ENCODE measurements at places on chromosomes 4 and X.

DNA sequence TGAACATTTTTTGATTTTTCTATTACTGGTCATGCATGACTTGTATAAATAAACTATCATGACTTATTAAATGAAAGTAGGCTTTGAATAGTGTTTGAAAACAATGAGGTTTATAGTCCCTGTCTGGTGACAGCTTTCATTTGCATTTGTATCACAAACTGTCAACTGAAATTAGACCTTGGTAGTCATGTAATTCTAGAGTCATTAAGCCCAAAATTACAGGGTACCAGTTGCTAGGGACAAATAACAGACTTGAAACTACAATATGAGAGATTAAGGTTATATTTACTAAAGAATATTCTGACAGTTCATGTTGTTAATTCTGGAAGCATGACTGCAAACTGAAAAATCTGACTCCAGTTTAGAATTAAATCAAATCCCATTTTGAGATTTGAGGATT is 9.2 kb upstream of the VAMP7 start:
- no peak for DNase-seq

GRCh38 chr4:147516133-147516532 is 35.2 kb downstream of the EDNRA start:
- DNase-seq: no peak

DNA sequence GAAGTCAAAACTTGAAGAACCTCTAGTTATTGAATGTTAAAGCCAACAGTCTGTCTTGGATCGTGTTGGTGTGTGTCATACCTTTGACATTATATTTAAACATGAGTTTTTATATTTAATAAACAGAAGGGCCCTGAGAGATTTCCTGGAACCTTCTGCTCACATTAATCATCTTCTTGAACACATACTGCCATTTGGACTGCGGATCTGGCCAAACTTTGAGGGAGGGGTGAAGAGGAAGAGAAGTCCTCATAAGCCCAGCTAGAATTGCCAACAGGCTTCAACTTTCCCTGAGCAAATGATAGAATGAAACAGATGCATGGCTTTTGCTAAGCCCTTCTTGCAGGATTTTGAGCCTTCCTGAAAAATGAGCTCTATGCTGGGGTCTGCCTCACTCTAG is 27.4 kb downstream of the CCKAR start:
- DNase-seq: peak; percentile 7

- DNase-seq: no peak
Measured at GRCh38 chr4:46388857-46389256, 1.1 kb downstream of the GABRA2 start.

- DNase-seq: no peak
Measured at GRCh38 chrX:140050906-140051305, 85.6 kb upstream of the CXorf66 start.

DNA sequence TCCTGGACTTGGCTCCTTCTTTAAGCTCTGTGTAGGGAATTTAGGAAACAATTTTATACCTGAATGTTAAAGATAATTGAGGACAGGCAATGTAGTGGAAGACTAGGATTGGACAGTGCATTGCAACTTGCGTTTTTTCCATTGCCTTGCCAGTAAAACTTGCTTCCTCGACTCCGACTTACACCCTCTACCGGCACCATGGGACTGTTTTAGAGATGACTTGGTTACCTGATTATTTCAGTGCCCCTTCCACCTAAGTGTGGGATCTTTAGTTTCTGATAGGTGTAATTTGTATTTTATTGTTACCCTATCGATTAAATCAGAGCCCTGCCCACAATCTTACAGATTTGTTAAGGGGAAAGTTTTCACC is 1.2 kb downstream of the PRPS1 start:
- DNase-seq: peak; percentile 20

DNA sequence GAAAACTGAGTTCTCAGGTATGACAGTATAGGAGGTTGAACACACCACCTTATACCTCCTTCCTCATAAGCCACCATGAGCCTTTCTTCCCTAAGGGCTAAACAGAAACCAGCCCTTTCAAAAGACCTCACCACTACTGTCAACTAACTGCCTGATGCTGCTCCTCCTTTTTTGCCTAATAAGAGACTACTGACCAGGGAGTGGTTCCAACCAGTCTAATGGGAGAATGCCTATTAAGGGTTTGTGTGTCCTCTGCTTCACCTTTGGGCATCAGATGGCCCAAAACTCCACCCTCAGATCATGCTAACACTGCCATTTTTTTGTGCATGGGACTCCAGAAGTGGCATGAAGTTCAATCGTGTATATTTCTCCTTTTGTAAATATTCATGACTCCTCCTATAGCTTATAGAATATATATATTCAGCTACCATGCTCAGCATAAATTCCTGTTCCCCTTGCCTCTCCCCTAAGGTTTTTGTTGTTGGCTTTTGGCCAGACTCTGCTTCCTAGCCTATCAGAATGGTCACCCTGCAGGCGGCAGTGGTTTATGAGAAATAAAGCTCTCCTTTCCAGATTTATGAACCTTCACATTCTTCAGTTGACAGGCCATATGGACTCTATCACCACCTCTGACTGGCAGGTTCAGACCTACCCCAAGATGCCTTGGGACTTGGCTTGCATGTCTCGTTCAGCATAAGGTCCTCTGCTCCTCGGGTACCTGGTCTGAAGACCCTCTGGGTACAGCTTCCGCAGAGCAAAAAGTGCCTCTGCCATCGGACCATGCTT is 28.2 kb downstream of the FGFBP1 start:
- no peak for DNase-seq

DNA sequence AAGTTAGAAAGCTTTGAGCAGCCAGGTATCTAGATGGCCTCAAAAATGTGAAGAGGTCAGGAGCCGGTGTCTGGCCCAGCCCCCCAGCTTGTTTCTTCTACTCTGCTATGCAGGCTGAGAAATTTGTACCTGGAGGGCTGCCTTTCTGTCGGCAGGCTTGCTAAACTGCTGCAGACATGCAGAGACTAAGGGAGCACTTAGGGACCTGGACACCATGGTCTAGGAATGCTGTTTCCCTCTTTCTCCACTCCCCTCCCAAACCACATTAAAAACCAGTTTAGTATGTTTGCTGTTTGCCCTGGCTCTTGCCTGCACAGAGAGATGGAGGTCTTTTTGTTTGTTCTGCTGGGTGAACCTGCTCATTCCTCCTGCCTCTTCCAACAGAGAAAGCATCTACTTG is 157.1 kb upstream of the DGKK start:
- no peak for DNase-seq

- no peak for DNase-seq
Measured at GRCh38 chr4:122552898-122553297, 68.0 kb downstream of the IL21 start.

DNA sequence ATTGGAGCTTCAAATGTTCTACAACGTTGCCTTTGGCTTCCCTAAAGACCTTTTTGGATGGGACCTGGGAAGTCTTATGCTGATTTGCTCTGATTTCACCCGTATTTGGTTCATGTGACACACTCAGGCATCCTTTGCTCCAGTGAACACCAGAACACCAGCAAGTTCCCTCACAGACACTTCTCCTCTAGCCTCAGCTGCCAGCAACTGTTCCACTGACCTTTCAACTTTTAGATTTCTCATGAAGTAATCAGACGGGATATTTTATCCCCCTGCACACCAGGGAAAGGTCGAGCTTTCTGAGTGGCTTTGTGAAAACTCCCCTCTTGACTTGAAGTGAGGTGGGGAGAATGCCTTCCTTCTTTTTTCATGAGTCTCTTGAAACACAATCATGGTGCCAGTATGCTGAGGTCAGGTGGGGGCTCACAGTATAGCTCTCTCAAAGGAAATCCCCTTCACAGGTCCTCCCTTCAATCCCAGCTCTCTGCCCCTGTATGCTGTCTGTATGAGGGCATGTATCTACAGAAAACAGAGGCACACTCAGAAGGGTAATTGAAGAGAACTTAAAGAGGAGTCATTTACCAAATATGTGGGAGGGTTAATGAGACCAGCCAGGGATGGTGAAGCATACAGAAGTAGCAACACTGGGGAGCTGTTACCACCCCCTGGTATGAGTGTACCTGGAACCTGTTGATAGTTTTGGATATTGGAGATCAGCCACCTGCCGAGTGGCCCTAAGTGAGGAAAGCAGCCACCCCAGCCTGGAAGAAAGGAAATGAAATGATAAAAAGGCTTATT is 62.7 kb downstream of the FGFBP1 start:
- no peak for DNase-seq

GRCh38 chr4:80610845-80611677 is 275.5 kb downstream of the CFAP299 start:
- peak; percentile 75 for DNase-seq

GRCh38 chr4:104263100-104263499 is 231.6 kb downstream of the CXXC4 start:
- no peak for DNase-seq

DNA sequence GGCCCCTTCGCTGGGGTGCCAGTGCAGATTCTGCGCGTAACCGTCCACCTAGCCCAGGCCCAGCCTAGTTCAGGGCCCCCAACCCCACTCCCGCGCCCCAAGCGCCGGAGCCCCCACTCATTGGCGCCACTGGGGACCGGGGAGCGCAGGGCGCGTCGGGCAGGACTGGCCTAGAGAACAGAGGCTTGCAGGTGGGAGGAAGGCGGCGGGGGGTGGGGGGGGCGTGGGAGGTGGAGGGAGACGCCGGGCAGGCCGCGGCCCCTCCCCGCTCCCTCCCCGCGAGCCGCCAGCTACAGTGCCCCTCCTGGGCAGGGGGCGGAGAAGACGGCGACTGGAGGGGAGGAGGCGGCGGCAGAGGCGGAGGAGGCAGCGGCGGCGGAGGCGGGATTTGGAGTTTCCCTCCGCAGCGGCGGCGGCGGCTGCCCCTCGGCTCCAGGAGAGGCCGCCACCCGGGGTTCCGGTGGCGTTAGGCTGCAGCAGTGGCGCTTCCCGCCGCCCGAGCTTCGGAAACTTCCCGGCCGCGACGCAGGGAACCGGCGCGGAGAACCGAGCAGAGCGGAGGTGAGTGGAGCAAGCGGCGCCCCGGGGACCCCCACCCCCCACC is 4.8 kb upstream of the DUSP9 start:
- DNase-seq: no peak

GRCh38 chr4:2411786-2412510 is 6.5 kb downstream of the ZFYVE28 start:
- no peak for DNase-seq

GRCh38 chr4:55509266-55509665 is 37.4 kb downstream of the CLOCK start:
- peak; percentile 4 for DNase-seq

- DNase-seq: no peak
Measured at GRCh38 chr4:119093042-119093827, 42.4 kb upstream of the MYOZ2 start.

DNA sequence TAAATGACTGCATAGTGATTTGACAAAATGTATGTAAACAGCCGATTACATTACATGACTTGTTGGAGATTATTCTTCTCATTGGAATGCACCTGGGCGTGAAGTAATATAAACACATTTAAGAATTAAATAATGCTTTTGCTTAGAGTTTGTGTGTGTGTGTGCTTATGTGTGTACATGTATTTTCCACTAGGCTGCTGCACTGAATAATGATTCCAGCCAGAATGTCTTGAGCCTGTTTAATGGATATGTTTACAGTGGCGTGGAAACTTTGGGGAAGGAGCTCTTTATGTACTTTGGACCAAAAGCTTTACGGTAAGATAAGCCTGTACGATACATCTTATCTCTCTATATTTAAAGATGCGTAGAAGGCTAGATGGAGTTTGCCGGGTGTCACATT is 12.6 kb downstream of the NEIL3 start:
- DNase-seq: no peak

DNA sequence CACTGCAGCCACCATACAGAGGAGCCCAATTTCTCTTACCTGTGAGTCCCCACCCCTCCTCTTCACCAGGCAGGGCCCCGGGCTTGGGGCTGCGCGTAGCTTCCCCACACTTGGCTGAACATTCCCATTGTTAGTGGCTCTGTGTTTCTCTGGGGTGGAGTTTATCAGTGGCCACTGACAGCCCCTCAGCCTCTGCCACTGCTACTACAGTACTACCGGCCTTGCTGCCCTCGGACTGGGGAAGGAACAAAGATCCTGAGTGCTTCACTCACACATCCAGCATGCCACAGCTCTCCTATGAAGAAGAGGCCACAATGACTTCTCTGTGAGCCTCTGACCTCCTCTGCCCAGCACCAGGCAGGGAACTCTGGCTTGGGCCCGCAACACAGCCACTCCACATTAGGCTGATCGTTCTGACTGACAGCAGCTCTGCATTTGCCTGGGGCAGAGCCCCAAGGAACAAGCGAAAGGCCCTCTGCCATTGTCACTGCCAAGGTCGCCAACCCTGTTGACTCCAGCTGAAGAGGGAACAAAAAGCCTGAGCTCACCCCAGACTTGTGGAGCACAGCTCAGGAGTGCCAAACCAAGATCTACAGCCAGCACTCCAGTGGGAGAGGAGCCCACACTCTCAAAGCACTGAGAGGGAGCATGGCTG is 24.0 kb downstream of the ABCB7 start:
- no peak for DNase-seq

DNA sequence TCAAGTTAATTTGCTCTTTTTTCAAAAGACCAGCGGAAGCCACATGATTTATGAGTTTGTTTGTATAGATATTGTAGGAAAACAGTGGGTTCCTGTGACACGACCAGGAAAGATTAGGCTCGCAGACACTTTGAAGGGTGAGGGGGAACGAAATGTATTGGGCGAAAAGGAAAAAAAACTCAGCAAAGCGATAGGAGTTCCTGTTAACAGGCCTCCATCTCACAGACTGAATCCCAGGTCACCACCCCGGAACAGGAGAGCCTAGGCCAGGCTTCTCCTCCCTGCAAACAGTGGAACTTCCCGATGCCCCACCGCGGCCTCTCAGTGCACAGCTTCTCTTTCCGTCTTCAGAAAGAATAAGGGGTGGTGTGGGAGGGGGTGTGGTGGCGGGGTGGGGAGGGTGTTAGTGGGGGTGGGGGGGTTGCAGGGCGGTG is 181.8 kb upstream of the GPRIN3 start:
- DNase-seq: no peak

GRCh38 chr4:157204634-157205244 is 15.8 kb upstream of the GRIA2 start:
- DNase-seq: no peak

GRCh38 chr4:605702-606425 is 19.5 kb upstream of the PDE6B start:
- no peak for DNase-seq

DNA sequence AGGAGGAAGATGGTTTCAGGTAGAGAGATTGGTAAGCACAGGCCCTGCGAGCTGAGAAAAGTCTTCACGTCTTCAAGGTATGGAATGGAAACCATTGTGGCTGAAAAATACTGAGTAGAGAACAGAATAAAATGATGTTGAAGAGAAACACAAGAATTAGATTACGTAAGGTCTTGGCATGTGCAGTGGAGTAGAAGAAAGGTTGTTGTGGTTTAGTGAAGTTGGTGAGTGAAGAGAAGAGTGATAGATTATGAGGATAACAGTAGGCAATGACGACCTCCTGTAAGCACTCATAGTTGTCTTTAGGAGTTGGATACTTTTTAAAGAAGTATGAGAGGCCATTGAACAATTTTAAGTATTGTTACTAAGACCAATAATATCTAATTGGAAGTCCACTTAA is 642.6 kb downstream of the PCDH7 start:
- DNase-seq: no peak

GRCh38 chrX:37755025-37755424 is 24.8 kb upstream of the CYBB start:
- no peak for DNase-seq
